ENCODE measurements at places on chromosomes 11 and 22. TPM values are rescaled to one million over a fixed set of nuclear protein-coding genes. Genes with fewer than 3 reads are reported as not detected.

Gene OR51B2
- total RNA-seq: 0.27 TPM

Gene SNX19
- total RNA-seq: 43.0 TPM

Gene MMP11
- 5.8 TPM for total RNA-seq

Gene USH1C
- 0.25 TPM for total RNA-seq

Gene TBX10
- not detected for total RNA-seq

Gene TENM4
- 206 TPM for total RNA-seq

Gene SF3B2
- total RNA-seq: 183 TPM

Gene MPPED2
- 0.51 TPM for total RNA-seq

Gene DEUP1
- total RNA-seq: 2.0 TPM

Gene C11orf86
- not detected for total RNA-seq

Gene MYO7A
- 4.3 TPM for total RNA-seq

DNA sequence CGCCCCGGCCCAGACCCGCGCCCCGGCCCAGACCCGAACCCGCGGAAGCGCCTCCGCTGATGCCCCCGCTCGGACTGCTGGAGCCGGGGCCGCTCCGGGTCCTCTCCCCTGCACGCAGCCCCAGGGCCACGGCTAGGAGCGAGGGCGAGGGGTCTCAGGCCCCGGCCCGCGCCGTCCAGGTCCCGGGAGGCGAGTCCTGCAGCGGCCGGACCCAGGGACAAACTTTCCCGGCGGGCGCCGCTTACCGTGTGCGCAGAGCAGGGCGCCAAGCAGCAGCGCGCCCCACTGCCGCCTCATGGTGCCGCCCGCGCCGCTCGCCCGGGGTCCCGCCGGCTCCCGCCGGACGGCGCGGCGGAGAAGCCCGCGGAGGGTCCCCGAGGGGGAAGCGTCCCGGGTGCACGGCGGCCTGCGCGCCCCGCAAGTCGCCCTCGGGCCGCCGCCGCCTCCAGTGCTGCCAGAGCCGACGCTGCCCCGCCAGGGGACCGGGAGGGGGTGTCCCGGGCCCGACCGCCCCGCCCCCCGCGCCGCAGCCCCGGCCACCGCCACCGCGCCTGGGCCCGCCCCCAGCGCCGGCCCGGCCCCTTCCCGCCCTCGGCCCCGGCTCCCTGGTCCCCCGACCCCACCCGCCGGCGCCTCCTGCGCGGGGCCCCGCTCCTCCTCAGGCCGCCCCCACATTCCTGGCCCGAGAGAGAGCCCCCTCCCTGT, at the start of gene LRP4:
Gene LRP4 (minus strand): TSS at position 468 of the 705 bp plus-strand sequence. CDS start 171 bp downstream, at position 297.
- peak; percentile 70 for DNase-seq

GRCh38 chr11:34468209-34468841, 29.6 kb downstream of the CAT start:
- no peak for DNase-seq

DNA sequence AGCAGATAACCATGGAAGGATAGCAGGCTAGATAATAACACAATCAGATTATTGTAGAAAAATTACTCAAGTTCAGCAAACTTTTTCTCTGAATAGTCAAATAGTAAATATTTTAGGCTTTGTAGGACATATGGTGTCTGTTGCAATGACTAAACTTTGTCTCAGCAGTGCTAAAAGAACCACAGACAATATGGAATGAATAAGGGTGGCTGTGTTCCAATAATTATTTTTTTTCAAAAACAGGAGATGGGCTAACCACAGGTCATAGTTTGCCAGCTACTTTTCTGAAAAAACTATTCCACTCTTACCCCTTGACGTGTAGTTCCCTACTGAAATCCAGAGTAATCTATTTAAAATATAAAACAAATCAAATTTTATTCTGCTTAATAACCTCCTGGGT, 153.9 kb upstream of the LRRC4C start:
- no peak for DNase-seq

- DNase-seq: no peak
These were observed 74.7 kb downstream of the CHST1 start for GRCh38 chr11:45590743-45591142.

GRCh38 chr11:74739546-74740270, 8.5 kb upstream of the CHRDL2 start:
- DNase-seq: peak; percentile 51

DNA sequence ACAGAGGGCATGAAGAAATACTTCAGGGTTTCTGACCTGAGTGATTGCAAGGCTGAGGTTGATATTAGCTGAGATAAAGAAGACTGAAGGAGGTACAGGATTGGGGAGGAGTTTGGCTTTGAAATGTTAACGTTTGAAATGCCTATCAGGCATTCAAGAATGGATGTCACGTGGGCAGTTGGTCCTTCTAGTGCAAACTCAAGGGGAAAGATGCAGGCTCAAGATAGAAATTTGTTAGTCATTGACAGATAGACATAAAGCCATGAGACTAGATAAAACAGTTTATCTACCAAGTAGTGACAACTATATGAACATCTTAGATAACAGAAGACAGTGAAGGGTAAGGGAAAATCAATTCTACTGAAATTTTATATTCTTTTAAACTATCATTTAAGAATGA, 23.1 kb downstream of the TTC17 start:
- no peak for DNase-seq

DNA sequence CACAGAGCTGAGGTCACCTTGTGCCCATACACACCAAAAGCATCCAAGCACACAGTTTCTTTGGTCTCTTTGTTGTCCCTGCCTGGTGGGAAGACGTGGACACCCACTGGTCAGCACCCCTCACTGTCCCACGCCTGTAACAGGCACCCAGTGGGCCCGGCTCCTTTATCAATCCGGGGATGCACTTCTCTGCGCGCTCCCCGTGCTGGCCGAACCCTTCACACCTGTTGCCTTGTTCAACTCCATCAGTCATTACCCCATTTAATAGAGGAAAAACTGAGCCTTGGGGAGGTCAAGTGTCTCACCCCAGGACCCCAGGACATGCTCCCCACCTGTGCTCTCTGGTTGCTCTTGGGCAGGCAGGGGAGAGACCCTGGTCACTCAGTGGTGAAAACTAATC, 49.7 kb upstream of the FGF3 start:
- DNase-seq: no peak

- DNase-seq: no peak
These were observed 116.3 kb downstream of the DBX1 start for GRCh38 chr11:20043992-20044391.

DNA sequence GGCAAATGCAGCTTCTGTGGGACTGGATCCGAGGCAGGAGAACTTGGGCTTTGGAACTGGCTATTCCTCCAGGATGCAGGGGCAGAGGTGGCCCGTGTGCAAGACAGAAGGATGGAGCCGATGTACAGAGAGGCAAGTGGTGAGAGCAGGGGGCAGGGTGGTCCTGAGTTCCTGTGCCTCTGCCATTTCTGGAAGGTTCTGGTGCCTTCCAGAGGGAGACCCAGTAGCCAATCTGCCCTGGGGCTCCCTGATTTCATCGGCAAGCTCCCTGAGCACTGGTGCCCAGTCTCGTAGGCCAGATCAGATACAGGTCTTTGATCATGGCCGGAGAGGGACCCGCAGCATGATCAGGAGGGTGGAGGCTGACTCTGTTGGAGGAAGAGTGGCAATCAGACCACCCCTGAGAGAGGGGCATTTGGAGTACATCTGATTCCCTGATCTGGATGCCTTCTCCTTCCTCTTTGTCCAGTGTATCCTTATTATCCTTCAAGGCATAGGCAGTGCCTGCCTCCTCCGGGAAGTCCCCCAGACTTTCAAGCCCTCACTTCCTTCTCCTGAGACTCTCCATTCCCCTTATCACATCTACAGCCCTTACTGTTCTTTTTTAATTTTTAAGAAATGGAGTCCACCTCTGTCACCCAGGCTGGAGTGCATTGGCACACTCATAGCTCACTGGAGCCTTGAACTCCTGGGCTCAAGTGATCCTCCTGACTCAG, 9.7 kb downstream of the MRGPRD start:
- DNase-seq: no peak

DNA sequence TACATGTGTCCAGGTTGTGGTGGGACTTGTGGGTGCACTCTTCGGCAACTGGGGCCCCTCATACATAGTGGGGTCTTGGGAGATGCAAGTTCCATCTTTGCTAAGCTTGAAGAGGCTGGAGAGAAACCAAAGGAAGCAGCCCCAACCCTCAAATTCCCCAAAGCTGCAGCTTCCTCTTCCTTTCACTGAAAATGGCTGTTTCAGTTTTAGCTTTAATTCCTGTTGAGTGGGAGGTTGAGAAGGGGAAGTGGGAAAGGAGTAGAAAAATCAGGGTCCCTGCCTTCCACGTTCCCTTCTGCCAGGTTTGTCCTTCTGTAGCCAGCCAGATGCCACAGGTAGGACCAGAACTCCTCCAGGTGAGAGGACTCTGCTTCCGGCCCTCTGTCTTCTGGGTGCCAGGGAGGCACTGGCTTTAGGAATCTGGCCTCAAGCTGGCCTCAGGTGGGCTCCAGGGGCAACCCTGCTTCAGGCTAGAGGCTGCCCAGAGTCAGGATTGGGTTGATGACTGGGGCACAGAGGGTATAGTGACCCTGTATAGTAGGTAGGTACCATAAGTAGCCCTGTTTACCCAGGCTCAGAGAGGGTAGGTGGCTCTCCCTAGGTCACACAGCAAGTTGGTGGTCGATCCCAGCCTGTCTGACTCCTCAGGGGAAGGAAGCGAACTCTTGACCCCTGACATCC, 16.2 kb downstream of the P2RY6 start:
- no peak for DNase-seq

- DNase-seq: no peak
These were observed 786.2 kb downstream of the ETS1 start for GRCh38 chr11:127800989-127801688.

DNA sequence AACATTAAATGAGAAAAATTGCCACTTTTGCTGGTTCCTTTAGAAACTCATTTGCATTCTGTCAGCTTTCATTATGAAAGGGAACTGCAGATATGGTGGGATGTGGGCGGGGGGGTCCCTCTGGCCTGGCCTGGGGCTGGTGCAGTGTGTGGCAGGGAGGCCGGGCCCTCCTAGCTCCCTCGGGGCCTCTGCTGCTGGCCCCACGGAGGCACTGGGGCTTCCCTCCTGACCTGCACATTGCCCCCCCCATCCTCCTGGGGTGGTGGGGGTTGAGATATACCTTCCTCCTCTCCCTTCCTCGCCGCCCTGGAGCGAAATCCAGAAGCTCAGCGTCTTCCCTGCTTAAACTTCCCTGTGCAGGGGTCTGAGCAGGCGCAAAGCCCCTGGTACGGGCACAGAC, 1005.9 kb downstream of the BRD1 start:
- DNase-seq: no peak

GRCh38 chr11:126359431-126360048, 4.1 kb downstream of the ST3GAL4 start:
- peak; percentile 94 for DNase-seq

DNA sequence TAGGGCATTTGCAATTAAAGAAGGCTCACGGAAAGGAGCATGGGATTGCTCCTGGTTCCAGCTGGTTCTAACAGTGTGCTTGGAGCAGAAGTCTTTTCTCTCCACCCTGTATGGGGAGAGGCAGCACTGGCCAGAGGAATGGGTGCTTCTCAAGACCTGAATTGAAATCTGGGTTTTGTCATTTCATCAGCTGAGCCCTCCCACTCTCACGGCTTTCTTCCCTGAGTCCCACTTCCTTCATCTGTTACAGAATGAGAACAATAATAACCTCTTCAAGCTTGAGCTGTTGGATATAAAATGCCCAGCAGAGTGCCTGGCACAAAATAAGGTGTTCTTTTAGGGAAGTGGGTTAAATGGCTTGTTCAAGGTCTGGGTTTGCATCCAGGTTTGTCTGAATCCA, 17.2 kb downstream of the CNTF start:
- no peak for DNase-seq

DNA sequence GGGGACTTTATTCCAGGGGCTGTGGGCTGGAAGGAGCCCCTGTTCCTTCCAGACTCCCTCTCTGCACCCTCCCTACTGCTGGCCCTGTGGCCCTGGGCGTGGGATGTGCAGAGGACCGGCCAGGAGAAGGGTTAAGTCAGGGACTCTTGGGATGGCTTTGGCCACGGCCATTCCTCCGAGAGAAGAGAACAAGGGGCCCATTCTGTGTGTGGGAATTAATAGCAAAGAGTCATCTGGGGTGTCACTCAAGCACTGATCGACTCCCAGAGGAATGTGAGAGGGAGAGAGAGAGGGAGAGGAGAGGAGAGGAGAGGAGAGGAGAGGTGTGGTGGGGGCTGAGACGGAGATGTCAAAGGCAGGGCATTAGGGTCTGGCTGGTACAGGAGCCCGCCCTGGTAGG, 14.2 kb upstream of the SOX10 start:
- DNase-seq: no peak

DNA sequence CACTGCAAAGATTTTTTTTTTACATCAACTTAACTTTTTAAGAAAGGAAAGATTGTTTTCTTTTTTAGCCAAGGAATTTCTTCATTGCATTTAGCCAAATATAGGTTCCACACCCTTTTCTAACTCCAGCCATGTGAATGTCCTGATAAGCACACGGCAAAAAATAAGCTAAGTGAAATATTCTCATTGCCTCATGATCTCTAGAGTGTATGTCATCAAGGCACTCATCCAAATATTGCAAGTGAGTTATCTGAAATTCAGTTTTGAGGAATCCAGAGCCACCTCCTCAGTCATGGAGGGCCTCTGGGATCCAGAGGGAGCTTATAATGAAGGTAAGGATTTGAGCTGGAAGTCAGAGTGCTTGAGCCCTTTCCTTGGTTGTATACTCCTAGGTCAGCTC, 80.0 kb downstream of the BLID start:
- no peak for DNase-seq

- DNase-seq: no peak
These were observed 1.4 kb downstream of the SREBF2 start for GRCh38 chr22:41834005-41834944.

DNA sequence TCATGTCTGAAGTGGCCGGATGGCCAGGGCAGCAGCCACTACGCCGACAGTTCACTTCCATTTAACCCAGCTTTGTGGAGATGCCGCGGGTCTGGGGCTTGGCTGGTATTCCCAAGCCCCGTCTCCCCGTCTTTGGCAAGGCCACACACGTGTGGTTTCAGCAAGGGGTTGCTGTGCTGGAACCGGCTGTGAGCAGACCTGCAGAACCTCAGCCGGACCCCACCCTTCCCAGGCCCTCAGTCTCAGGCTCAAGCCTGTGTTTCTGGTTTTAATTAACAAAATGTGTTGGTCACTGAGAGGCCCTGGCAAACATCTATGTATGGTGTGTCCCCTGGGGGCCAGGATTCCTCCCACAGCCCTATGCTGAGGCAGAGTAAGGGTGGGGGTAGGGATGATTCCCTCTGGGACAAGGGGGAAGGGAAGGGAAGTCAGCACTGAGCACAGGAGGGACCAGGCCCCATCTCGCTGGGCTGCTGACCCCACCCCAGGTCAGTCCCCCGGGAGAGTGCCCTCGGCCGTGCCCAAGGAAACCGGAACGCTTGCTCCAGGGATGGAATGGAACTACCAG, 9.3 kb downstream of the OSBPL5 start:
- DNase-seq: peak; percentile 21

DNA sequence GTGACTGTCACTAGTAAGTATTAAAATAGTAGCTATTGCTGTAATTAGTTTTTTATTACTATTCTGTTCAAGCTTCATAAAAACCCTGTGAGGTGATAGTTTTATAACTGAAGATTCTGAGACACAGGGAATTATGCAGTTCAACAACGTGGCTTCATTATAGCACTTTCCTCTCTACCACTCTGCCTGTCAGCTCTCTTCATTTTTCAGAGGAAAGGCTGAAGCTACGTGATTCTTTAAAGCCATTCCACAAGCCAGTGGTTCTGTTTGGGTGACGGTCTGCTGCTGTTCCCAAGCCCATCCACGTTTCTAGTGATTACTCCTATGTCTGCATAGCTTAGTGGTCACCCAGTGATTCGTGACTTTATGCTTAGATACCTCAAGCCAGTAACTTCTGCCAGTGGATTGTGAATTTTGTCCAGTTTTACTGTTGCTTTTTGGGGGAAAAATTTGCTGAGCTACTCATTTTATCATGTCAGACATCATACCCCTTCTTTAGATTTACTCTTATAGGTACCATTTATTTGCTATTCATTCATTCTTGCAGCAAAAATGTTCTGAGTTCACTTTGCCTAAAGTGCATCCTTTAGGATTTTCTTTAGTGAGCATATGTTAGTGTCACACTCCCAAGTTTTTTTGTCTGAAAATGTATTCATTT, 59.8 kb downstream of the UVRAG start:
- no peak for DNase-seq

Data from ovary (tissue), 10 donors.